ENCODE measurements at places on chromosomes 5 and 9.

- DNase-seq: no peak
Measured at GRCh38 chr9:126452106-126452505, 125.5 kb downstream of the MVB12B start.

GRCh38 chr5:22226423-22226822, 626.7 kb downstream of the CDH12 start:
- DNase-seq: no peak

DNA sequence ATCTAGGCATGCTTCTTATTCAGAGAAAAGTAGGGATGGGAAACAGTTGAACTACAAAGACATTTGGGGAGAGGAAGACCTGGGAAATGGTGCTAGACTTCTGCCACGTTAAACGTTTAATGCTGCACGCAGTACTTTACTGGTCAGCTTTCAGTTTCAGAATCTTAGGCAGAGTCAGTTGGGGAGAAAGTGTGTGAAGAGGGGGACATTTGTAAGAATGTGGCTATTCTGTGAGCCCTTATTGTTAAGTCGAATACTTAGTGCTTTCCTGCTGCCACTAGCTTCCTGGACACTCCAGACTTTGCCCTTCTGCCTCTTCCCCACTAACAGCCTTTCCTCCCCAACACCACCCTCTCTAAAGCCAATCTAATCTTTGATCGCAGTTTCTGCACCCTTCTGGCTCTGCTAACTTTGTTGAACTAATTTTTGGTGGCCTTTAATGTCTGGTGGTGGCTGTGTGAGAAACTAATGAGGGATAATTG, 6.1 kb downstream of the CYSTM1 start:
- no peak for DNase-seq

DNA sequence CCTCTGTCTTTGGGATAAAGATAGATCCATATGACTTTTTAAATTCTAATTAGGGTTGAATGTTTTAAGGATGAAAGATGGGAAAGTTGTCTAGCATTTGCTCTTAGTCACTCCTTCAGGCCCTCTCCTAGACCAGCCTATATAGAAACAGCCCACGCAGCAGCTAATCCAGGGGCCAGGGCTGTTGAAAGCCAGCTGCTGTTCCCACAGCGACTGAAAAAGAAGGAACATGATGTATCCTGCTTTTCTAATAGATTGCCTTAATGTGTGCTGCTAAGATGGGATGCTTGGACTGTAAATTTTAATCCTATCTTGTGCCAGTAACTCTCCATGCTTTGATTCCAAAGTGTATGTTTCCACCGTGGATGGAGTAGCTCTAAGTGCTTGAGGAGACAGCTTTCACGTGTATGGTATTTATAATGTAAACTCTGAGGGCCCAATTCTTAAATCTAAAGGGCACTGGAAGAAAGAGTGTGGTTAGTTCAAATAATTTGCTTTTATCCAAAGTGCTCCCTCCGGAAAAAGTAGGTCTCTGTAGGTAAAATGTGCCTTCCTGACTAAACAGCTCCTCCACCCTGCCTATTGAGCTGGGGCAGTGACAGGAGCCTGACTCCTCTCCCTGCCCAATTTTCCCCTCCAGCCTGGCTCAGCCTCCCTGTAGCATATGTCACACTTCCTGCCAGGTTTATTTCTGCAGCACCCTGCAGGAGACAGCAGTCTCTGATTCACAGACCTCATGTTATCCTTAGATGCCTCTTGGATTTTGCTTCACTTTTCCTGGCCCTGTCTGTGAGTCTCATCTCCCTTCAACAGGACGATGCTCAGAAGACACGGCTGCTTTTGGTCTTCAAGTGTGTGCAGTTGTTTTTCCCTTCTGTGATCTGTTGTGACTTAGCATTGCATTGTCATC, 33.2 kb downstream of the SLC36A1 start:
- DNase-seq: no peak

GRCh38 chr9:68714416-68715180, 9.6 kb downstream of the PIP5K1B start:
- DNase-seq: no peak

- DNase-seq: no peak
Measured at GRCh38 chr5:139079225-139079990, 118.8 kb downstream of the SIL1 start.

- DNase-seq: no peak
Measured at GRCh38 chr5:91379246-91379913, 3.7 kb downstream of the ARRDC3 start.

GRCh38 chr9:83582029-83582428, 40.9 kb upstream of the IDNK start:
- DNase-seq: no peak

DNA sequence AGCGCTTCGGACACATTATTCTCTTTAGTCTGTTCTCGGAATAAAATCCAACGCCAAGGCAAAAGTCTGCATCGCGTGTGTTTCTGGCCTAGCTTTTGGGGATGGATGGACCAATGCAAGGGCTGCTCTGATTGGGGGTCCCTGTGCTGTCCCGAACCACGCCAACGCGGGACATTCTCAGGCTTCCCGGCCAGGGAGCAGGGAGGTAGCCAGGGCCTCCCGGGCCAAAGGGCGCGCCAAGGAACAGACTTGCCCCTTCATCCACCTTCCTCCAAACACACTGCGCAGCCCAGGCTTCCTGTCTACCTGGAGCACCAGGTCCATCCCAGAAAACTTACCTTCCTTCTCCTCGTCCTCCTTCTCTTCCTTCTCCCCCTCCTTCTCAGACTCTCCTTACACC, 113.0 kb upstream of the SELENOP start:
- DNase-seq: no peak

DNA sequence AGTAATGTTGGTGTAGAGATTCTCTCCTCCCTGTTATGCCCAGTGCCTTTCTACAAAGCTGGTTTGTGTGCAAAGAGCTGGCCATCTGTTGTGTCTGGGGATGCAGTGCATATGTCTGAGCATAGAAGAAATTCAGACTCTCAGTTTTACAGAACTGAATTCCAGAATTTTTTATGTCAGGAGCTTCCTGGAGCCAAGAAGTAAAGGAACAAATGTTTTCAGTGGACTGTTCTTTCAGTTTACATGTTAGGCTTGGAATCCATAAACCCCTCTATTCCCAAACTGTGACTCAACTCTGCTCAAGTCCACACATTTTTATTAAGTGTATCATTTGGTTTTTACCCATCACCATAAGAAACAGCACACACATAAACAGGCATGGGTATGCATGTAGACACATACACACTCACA, 366.0 kb downstream of the BRINP1 start:
- no peak for DNase-seq

GRCh38 chr5:22238047-22238446, 615.1 kb downstream of the CDH12 start:
- no peak for DNase-seq

All from Caco-2 (cell line).